ENCODE measurements at places on chromosomes 16 and 17.

DNA sequence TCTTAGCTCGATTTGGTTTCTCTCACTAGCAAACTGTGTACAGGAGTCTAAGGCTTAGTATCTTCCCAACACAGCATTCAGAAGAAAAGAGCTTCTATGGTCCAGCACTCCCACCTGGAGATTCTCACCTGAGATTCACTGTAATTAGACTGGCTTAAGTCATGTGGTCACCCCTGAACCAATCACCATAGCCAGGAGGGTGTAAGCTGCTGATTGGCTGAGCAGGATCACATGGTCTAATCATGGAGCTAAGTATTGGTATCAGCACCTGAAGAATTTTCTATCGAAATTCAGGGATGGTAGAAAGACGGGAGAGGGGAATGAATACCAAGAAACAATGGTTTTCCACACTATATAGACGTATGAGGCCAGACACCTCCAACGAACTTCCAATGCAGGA lies 359.8 kb upstream of the ERCC4 start:
- DNase-seq, result no peak

DNA sequence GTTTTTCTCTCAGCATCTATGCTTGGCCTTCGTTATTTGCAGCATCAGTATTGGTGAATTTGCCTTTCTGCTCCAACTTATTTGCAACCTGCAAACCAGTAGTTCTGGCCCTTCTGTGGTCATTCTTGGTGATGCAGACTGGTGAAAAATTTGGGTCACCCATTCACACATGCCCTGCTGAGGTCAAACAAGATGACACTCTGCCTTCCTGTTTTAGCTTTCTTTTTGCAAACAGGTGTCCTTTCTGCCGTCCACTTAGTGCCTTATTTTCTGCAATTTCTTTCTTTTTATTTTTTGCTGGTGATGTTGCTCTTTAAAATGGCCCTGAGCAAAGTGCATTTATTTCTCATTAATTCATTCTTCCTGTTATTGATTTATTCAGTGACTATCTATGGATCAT lies 31.3 kb downstream of the PLCG2 start:
- DNase-seq, result no peak

- no peak for DNase-seq
Measured at GRCh38 chr17:17933775-17934174, 38.4 kb downstream of the TOM1L2 start.

- no peak for DNase-seq
Measured at GRCh38 chr16:3138823-3139426, 4.1 kb downstream of the ZNF213 start.

DNA sequence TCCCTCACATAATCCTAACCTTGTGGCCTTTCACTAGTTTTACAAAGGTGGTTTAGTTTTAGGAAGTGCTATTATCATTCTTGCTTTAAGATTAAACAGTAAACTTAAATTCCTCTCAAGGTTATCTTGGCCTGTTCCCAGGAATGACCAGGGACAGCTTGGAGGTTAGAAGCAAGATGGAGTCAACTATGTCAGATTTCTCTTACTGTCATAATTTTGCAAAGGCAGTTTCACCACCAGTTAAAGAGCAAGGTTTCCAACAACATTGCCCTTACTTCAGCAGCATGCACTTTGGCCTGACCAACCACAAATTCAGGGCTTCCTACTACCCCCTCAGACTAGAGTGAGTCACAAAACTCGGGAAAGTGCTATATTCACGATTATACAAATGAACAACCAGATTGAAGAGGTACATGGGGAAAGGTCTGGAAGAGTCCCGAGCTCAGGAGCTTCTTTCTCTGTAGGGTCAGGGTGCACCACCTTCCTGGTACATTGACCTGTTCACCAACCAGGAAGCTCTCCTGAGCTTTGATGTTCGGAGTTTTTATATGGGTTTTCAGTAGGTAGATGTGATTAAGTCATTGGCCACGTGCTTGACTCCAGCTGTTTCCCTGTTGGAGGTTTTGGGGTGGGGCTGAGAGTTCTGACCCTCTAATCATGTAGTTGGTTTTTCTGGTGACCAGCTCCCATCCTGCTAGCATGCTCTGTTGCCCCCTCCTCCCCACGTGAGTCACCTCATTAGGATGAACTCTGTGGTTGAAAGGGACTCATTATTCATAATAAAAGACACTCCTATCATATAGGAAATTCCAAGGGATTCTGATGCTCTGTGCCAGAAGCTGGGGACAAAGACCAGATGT lies 19.4 kb downstream of the RHOT1 start:
- DNase-seq, result no peak

DNA sequence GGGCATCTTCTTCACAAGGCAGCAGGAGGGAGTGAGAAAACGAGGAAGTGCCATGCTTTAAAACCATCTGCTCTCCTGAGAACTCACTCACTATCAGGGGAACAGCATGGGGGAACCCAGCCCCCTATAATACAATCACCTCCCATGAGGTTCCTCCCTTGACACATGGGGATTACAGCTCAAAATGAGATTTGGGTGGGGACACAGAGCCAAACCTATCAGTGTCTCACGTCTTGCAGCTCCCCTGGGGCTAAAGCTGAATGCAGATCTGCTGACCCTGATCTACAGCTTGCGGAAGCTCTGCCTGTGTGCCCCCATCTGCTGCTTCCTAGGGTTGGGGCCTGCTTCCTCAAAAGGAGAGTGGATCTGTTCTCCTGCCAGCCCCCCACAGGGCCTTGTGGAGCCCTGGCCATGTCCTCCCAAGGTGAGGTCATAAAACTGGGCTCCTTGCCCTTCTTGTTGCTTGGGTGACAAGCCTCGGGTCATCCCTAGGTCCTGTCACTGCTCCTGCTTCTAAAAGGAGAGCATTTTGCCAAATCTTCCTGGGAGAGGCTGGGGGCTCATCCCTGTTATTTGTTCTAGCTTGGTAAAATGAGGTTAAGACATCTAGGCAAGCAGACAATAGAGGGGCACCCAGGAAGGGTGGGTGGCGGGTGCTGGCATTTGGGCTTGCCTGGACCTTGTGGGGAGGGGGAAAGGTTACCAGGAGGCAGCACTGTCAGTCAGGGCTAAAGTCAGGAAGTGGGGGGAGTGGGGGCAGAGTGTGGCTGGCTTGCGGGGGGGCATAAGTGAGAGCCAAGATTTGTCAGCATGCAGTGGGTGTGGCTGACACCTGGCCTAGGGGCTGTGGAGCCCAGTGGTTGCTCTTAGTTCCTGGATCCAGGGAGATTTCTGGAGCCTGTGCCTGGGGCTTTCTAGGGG lies 16.0 kb downstream of the KRT33A start:
- DNase-seq, result no peak

GRCh38 chr16:27481282-27481934 lies 68.3 kb downstream of the GTF3C1 start:
- no peak for DNase-seq

DNA sequence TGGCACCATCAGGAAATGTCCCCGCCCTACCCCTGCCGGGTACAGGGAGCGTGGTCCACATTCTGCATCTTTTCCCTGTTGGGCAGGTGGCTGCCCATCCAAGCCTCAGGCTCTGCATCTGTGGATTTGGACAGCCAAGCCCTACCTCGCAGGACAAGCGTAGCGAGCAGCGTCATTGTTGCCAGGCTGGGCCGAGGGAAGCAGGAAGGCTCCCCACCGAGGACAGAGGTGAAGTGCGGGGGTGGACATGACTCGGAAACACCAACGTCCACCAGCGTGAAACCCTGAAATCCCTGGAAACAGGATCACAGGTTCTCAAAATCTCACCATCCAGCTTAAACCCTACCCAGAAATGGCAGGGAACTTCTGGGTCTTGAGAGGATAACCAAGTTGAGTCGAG lies 73.6 kb downstream of the SOCS1 start:
- DNase-seq, result no peak
